ENCODE measurements at places on chromosomes 3 and 15. TPM values are rescaled to one million over a fixed set of nuclear protein-coding genes. Genes with fewer than 3 reads are reported as not detected.
A peak's percentile ranks its signal among the peaks of the same experiment; 100 is the strongest.

The TYRO3 gene
- total RNA-seq: 36.8 TPM

The RHOV gene
- not detected for total RNA-seq

The GRM7 gene
- 0.59 TPM for total RNA-seq

The SPATA12 gene
- not detected for total RNA-seq

The SERPINI2 gene
- 1.6 TPM for total RNA-seq

The TTC23 gene
- total RNA-seq: 19.2 TPM

The TNNC1 gene
- not detected for total RNA-seq

The FRG2C gene
- not detected for total RNA-seq

The ATP13A4 gene
- 6.2 TPM for total RNA-seq

The XYLB gene
- total RNA-seq: 6.7 TPM

GRCh38 chr15:78229431-78230406 lies 4.6 kb downstream of the ACSBG1 start:
- no peak overlapping the region for H3K27ac ChIP-seq
- no peaks in the 10 kb centered on the region for H3K27me3 ChIP-seq
- H3K4me3 ChIP-seq: no peak overlapping the region

- H3K4me1 ChIP-seq: no peaks in the 10 kb centered on the region
- H3K36me3 ChIP-seq: no peaks in the 10 kb centered on the region
- no peak for DNase-seq
- no peak overlapping the region for H3K27ac ChIP-seq
- no peak overlapping the region for H3K4me3 ChIP-seq
Measured at GRCh38 chr3:89227634-89228033, 120.2 kb downstream of the EPHA3 start.

- H3K4me3 ChIP-seq: no peak overlapping the region
- H3K27me3 ChIP-seq: no peaks in the 10 kb centered on the region
- H3K4me1 ChIP-seq: no peaks in the 10 kb centered on the region
- H3K27ac ChIP-seq: no peak overlapping the region
- no peak for DNase-seq
Measured at GRCh38 chr15:78977591-78978347, 32.9 kb upstream of the CTSH start.

DNA sequence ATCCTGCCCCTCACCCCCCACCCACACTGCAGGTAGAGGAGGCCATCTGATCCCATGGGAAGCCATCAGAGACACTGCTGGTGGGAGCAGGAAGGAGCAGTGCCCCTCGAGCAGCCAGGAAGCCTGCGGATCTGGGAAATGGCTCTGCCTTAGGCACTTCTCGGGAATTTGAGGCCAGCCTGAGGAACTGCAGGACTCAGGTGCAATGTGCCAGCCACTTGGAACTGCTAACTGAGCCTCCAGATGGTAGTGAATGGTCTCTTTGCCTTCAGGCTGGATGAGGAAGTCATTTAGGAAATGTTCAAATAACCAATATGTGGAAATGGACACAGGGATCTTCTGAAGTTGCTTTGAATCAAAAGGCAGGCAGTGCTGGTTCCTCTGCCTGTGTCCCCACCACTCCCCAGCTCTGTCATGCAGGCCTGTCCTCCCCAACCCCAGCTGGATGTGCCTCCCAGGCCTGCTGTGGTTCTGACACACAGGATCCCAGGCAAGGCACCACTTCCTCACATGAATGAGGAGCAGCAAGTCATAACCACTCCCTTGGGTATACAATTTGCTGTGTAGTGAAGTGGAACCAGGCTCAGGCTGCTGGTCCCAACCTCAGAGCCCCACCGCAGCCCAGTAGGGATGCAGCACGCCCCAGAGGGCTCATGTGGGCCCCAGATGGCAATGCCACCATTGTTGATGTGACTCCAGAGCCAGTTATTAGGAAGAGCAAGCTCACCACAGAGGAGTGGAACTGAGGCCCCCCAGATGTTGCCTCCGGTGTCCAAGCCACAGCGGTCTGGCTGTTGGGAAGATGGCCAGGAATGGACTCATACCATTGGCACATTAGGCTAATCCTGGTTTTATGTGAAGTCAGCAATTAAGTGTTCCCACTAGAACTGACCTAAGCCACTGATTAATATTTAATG lies 46.5 kb upstream of the LIMD1 start:
- H3K27me3 ChIP-seq: no peaks in the 10 kb centered on the region
- no peaks in the 10 kb centered on the region for H3K36me3 ChIP-seq
- no peak overlapping the region for H3K4me3 ChIP-seq

DNA sequence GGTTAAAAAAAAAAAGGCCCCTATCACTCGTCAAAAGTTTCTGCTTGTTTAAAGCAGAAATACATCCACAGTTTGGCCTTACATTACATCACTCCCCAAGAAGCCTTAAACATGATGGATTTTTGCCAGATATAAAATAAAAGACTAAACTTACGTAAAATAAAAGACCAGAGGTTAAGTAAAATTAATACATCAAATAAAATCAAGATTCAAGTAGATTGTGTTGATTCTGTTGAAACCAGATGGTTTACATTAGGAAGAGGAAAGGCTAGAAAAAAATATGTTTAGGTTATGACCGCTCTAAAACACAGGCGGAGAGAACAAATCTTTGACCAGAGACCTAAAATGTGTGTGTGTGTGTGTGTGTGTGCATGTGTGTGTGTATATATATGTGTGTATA lies 104.1 kb downstream of the DUT start:
- no peak overlapping the region for H3K27ac ChIP-seq
- no peaks in the 10 kb centered on the region for H3K27me3 ChIP-seq
- H3K36me3 ChIP-seq: peaks cover 5% of the 10 kb centered on the region
- H3K4me1 ChIP-seq: no peaks in the 10 kb centered on the region
- H3K4me3 ChIP-seq: no peak overlapping the region

DNA sequence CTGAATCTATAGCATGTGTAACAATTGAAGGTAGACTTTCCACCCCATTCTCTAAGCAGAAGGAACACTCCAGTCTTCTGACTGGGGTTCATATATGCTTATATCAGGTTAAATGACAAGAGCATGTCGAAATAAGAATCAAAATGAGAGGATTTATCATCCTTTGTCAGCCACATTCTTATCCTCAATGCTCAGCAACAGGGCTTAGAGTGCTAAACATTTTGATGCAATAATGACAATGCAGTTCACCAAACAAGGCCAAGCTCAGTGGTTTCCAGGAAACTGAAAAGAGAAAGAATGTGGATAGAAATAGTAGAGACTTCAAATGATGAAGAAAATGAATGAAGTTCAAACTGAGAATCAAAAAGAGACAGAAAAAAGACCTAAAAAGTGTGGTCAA lies 78.0 kb downstream of the FSIP1 start:
- H3K4me3 ChIP-seq: no peak overlapping the region
- no peaks in the 10 kb centered on the region for H3K36me3 ChIP-seq
- no peaks in the 10 kb centered on the region for H3K4me1 ChIP-seq
- DNase-seq: no peak

- H3K27me3 ChIP-seq: no peaks in the 10 kb centered on the region
- H3K4me3 ChIP-seq: no peak overlapping the region
- no peak overlapping the region for H3K27ac ChIP-seq
- no peaks in the 10 kb centered on the region for H3K36me3 ChIP-seq
Measured at GRCh38 chr15:25678500-25678855, 184.6 kb downstream of the ATP10A start.

- H3K4me1 ChIP-seq: no peaks in the 10 kb centered on the region
- no peak for DNase-seq
- H3K27me3 ChIP-seq: no peaks in the 10 kb centered on the region
- H3K4me3 ChIP-seq: no peak overlapping the region
- H3K27ac ChIP-seq: no peak overlapping the region
Measured at GRCh38 chr15:80127911-80128310, 24.9 kb upstream of the FAH start.

DNA sequence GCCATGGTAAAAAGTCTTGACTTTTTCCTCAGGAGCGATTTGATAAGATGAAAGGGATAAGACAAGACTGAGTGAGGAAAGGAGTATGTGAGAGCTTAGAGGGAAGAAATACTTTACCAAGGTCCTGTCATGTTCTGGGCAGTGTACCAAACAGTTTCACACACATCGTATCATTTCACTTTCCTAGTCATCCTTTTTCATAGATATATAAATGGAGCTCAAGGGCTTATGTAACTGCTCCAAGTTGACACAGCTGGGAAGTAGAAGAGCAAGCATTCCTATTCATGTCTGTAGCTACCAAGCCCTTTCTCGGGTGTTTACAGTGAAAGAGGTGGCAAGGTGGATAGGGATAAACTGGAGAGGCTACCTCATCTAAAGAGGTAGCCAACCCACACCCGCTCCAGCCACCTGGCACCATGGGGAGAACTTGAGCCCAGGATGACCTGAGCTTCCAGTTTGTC lies 57.4 kb downstream of the MRPS25 start:
- no peaks in the 10 kb centered on the region for H3K27me3 ChIP-seq
- H3K4me3 ChIP-seq: no peak overlapping the region
- no peaks in the 10 kb centered on the region for H3K36me3 ChIP-seq

GRCh38 chr3:54021071-54021470 lies 101.3 kb upstream of the CACNA2D3 start:
- DNase-seq: no peak
- no peaks in the 10 kb centered on the region for H3K36me3 ChIP-seq
- H3K4me1 ChIP-seq: no peaks in the 10 kb centered on the region
- H3K27me3 ChIP-seq: no peaks in the 10 kb centered on the region
- no peak overlapping the region for H3K4me3 ChIP-seq
- H3K27ac ChIP-seq: no peak overlapping the region

DNA sequence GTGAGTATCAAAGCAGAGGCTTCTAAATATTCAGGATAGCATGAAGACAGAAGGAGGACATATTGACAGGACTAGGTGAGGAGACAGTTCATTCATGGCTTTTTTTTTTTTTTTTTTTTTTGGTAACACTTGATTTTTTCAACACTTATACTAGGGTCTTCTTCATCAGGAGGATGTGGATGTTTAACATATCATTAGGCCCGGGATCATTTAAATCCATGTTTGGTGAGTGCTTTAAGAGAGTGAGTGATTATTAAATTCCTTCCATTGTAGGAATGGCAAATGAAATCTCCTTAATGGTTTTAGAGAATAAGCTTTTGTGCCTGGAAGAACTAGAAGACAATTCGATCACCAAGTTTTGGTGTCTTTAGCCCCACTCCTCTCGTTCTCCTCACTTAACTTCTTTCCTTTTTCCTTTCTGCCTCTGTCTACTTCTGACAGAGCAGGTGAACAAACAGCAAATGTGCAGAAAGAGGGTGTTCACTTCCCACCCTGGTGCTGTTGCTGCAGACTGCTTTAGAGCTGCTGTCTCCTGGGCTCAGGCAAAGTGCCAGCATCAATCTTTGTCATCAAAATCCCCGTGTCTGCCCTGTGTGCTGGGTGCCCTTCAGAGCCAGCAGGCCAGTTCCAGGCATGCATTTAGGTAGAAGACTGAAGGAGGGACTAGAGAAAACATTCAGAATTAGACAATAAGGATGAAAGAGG lies 35.6 kb upstream of the RAB11A start:
- no peaks in the 10 kb centered on the region for H3K27me3 ChIP-seq
- no peaks in the 10 kb centered on the region for H3K4me1 ChIP-seq
- peak overlapping the region; percentile 91 for H3K27ac ChIP-seq
- DNase-seq: no peak

GRCh38 chr3:2697589-2697988 lies 412.6 kb downstream of the IL5RA start:
- H3K27me3 ChIP-seq: no peaks in the 10 kb centered on the region
- no peak overlapping the region for H3K27ac ChIP-seq
- H3K4me3 ChIP-seq: no peak overlapping the region
- H3K4me1 ChIP-seq: no peaks in the 10 kb centered on the region
- DNase-seq: no peak

- no peak for DNase-seq
- peak overlapping the region; percentile 80 for H3K27ac ChIP-seq
- H3K4me1 ChIP-seq: no peaks in the 10 kb centered on the region
- no peaks in the 10 kb centered on the region for H3K27me3 ChIP-seq
- peak overlapping the region; percentile 27 for H3K4me3 ChIP-seq
Measured at GRCh38 chr15:62886431-62887071, 156.0 kb upstream of the TPM1 start.

DNA sequence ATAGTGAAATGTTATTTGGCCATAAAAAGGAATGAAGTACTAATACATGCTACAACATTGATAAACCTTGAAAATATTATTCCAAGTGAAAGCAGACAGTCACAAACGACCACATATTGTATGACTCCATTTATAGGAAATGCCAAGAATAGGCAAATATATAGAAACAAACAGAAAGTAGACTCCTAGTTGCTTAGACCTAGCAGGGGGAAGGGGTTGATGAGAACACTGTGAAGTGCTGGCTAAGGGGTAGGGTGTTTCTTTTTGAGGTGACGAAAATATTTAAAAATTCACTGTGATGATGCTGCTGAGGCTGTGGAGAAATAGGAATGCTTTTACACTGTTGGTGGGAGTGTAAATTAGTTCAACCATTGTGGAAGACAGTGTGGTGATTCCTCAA lies 30.5 kb upstream of the XIRP1 start:
- no peak for DNase-seq
- H3K27me3 ChIP-seq: no peaks in the 10 kb centered on the region
- no peak overlapping the region for H3K4me3 ChIP-seq
- no peaks in the 10 kb centered on the region for H3K4me1 ChIP-seq
- no peaks in the 10 kb centered on the region for H3K36me3 ChIP-seq

GRCh38 chr3:53073553-53074365 lies 27.9 kb upstream of the SFMBT1 start:
- H3K36me3 ChIP-seq: no peaks in the 10 kb centered on the region
- no peaks in the 10 kb centered on the region for H3K4me1 ChIP-seq
- peak overlapping the region; percentile 83 for H3K27ac ChIP-seq
- DNase-seq: no peak
- peak overlapping the region; percentile 62 for H3K4me3 ChIP-seq
- no peaks in the 10 kb centered on the region for H3K27me3 ChIP-seq
